Fibroblast of villous mesenchyme (primary cell): ENCODE measurements at places on chromosomes 5 and 9. TPM values are rescaled to one million over a fixed set of nuclear protein-coding genes. Genes with fewer than 3 reads are reported as not detected.

- no peak for DNase-seq
Measured at GRCh38 chr5:22910523-22910922, 57.4 kb upstream of the CDH12 start.

GRCh38 chr5:20114526-20114925 lies 126.5 kb upstream of the CDH18 start:
- DNase-seq = no peak

GRCh38 chr5:111966290-111966689 lies 209.3 kb upstream of the NREP start:
- no peak for DNase-seq

GRCh38 chr9:134870301-134870694 lies 10.3 kb upstream of the FCN2 start:
- no peak for DNase-seq

DNA sequence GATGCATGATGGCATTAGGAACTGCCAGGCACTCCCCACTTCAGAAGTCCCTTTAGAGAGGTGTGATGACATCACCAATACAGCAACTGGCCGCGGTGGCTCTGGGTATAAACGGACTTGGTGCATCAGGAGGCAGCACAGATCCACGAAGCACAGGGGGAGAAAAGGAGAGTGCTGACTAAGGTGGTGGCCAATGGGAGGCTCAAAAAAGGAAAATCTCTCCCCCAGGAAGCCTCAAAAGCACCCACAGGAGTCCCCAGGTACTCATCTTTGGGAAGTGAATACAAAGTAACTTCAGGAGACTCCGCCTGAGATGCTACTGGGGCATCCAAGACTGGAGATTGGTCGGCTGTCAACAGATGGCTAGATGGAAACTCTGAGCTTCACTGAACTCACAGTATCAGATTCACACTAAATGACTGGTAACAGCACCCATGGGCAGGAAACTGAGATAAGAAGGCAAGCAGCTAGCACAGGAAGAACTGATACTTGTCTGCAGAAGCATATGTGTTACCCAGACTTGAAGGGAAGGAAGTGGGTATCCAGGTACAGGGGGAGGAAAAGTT lies 7.6 kb downstream of the TTC39B start:
- no peak for DNase-seq

- DNase-seq = peak; percentile 97
Measured at GRCh38 chr5:65480306-65480865, 1.3 kb downstream of the ADAMTS6 start.

GRCh38 chr5:119951330-119951934 lies 322.1 kb downstream of the FAM170A start:
- no peak for DNase-seq

DNA sequence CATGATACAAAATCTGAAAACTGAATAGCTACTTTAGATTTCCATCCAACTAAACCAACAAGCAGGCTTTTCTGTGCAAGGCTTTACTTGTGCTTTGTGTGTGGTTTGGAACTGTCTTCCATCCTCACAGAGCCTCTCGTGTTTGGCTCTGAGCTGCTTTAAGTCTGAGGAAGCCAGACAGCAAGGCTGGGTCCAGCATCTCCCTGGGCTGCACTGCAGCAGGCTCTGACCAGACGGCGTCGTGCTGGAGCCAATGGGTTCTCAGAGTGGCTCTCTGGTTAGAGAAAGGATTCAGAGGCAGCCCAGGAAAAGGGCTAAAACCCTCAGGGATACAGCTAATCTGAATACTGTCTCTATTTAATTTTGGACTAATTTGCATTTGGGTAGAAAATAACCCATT lies 207.9 kb upstream of the EFNA5 start:
- no peak for DNase-seq

GRCh38 chr5:155434681-155435080 lies 421.1 kb downstream of the KIF4B start:
- DNase-seq = no peak

DNA sequence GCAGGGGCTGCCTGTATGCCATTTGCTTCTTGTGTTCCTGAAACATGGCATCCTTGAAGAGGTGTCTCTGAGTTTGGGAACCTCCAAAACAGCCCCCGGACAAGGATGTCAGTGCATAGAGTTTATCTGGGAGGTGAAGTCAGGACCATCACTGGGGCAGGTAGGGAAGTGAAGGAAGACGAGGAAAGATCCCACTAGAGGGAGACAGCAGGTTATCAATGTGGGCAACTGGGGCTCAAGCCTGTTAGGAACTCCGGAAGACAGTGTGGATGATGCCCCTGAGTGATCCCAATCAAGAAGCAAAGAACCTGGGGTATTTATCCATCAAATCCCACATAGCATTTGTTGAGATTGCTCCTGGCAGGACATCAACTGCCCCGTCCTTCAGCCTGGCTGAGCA lies 233.1 kb downstream of the AGTPBP1 start:
- no peak for DNase-seq

- DNase-seq = no peak
Measured at GRCh38 chr9:9523476-9524139, 1089.2 kb downstream of the PTPRD start.

DNA sequence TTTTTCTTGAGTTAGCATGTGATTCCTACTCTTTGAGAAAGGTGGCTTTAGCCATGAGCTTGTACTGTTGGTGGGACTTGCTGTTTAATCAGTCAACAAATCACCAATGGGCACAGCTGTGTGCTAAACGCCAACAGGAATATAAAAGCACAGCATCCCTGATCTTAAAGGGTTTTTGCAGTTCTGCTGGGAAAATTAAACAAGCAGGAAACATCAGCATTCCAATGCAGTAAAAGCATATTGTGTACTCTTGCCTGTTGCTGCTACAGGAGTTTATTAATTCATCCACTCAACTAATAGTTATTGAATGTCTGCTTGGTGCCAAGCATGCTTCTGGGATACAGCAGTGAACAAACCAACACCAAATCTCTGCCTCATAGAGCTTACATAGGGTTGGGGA lies 27.4 kb upstream of the F2RL1 start:
- peak; percentile 58 for DNase-seq

DNA sequence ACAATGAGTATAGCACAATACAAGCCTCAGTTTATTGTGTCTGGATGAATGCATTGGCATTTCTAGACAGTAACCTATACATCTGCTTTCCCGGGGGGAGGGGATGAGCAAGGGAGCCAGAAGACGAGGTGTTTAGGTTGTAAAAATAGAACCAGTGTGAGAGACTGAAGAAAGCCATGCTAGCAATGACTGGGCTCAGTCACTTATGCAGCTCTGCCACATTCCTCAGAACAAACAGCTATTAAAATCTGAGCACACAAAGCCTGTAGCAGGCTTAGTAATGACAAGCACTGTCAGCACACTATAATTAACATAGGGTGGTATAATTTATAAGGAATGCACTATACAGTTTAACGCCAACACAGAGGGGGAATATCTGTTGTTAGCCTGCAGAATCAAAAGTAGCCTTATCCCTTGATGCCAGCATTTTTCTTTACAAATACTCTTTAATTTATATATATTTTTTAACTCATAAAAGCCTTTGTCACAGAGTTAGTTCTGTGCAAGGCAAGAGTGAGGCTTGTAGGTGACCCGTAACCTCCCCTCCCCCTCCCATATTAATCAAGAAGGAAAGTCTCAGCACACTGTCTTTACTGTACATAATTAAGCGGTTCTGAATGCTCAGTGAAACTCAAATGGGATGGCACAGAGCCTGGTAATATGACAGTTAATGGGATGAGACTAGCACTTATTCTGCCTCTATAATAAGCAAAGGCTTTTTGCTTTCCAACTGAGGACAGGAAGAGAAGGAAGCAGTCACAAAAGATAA lies 295.4 kb downstream of the CSNK1G3 start:
- DNase-seq = no peak

DNA sequence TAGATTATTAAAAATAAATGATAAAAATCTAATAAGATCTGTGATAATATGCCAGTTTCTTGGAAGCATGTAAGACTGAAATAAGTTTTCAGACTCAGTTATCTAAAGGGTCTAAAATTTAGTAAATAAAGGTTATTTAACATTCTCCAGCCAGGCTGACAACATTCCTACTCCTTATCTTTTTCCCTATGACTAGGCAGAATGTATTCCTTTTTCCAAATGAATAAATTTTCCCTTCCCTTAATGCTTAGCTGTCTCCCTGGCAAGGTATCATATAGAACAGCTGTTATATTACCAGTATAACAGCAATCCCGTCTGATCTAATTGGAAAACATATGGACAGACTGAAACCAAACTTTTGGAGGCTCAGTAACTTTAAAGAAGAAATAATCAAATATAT lies 13.0 kb downstream of the MEGF9 start:
- DNase-seq = no peak

- DNase-seq = no peak
Measured at GRCh38 chr5:177117441-177118045, 16.0 kb upstream of the NSD1 start.

DNA sequence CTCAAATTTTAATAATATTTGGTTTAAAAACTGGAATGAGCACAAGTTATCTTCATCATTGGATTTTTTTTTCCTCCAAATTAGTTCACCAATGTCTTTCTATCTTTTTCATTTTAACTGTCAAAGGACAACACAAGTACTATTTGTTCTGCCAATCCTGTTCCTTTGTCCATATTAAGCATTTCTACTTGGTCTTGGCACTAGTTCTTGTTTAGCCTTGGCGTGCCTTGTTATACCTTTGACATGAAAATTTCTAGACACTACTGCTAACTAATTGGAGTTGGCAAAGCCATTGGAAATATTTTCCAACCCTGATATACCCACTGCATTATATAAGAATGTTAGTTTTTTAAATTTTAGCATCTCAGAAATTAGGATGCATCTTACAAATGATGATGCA lies 3.8 kb downstream of the SPINK6 start:
- DNase-seq = no peak

DNA sequence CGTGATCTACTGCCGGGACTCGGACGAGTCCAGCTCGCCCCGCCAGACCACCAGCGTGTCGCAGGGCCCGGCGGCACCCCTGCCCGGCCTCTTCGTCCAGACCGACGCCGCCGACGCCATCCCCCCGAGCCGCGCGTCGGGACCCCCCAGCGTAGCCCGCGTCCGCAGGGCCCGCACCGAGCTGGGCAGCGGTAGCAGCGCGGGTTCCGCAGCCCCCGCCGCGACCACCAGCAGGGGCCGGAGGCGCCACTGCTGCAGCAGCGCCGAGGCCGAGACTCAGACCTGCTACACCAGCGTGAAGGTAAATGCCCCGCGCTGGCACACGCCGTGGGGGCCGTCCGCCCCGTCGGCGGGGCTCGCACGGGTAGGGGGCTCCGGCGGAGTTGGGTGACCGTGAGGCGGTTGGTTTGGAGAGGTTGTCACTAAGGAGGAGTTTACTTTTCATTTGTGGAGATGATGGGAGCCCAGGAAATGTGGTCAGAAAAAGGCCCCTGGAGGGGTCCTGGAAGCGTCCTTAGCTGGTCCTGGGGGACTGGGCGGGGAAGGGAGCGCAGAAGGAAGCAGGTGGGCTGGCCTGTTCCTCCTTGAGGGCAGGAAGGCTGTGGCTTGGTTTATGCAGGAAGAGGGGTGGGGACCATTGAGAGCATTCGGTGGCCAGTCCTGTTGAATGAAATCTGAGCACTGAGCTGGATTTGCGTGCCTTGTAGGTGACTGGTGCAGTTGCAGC lies 647 bp downstream of the PDE8B start:
- DNase-seq = no peak

DNA sequence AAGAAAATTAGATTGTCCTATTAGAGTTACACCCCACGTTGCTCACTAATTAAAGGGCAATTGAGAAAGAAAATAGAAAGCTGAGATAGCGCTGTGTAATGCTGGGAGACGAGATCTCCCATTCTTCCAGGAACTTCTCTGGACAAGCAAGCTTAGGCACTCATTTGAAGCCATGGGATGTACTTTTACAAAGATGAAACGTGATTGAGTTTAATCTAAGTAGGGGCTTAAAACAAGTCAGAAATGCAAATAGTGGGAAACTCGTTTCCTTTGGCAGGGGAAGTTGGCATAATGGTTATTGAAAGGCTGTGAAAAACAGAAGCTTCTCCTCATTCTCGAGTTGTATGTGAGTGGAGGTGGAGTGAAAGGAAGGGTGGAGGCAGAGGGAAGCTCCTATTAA lies 3.7 kb downstream of the PRDM6 start:
- no peak for DNase-seq

GRCh38 chr5:76274571-76274970 lies 128.5 kb upstream of the IQGAP2 start:
- DNase-seq = no peak

DNA sequence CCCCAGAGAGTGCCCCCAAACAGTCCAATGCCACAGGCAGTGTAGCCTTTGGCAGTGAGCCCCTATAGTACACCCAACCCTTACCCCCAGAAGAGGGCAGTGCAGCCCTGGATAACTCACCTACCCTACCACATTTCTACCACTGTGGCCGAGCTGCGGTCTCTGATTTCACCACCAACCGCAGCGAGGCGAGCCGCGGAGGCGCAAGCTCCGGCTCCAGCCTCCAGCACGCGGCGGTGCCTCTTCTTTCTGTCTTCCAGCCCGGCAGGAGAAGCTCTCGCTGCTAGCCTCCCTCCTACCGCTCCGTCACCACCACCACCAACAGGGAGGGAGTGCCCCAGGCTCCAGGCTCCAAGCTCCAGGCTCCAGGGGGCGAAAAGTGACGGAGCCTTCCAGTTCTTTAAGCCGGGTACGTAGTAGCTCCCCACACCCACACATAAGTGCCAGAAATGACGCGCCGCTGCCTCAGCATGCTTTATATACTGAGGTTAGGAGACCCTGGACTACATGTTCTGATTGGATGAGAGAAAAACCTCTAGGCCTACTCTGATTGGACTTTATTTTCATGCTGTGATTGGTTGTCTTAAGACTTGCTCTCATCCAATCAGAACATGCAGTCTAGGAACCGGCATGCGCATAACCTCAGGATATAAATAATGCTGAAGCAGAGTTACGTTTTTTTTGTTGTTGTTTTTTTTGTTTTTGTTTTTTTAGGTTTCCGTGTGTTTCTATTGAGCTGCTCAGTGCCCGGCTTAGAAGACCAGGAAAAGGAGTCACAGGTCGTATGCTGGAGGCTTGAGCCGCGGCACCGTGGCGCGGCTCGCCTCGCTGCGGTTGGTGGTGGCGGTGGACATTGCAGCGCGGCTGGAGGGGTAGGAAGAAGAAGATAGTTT lies at the start of gene PCAT7:
PCAT7 (plus strand) TSS at position 645 of the 893 bp plus-strand sequence.
- DNase-seq = peak; percentile 76

GRCh38 chr9:94921092-94921471 lies 194.6 kb downstream of the AOPEP start:
- peak; percentile 64 for DNase-seq

GRCh38 chr5:155728146-155728856 lies 598.7 kb upstream of the SGCD start:
- DNase-seq = peak; percentile 2

The IFNB1 gene
- not detected in 2 replicates for total RNA-seq

The ZNF354C gene
- 6.8 and 9.1 TPM in 2 replicates for total RNA-seq

The SPRY4 gene
- 22.9 and 23.2 TPM in 2 replicates for total RNA-seq

The NRG2 gene
- under 0.01 and 0.64 TPM in 2 replicates for total RNA-seq

The ANKRD31 gene
- under 0.01 and 0.32 TPM in 2 replicates for total RNA-seq

The GDA gene
- 0.97 and 4.3 TPM in 2 replicates for total RNA-seq
